ENCODE measurements at places on chromosomes 6 and 20. TPM values are rescaled to one million over a fixed set of nuclear protein-coding genes. Genes with fewer than 3 reads are reported as not detected.
A peak's percentile ranks its signal among the peaks of the same experiment; 100 is the strongest.

GRCh38 chr6:17250237-17250636 is 30.9 kb upstream of the RBM24 start:
- no peaks in the 10 kb centered on the region for H3K27me3 ChIP-seq
- H3K4me1 ChIP-seq = no peaks in the 10 kb centered on the region
- H3K36me3 ChIP-seq = no peaks in the 10 kb centered on the region
- no peak overlapping the region for H3K27ac ChIP-seq
- DNase-seq = no peak

DNA sequence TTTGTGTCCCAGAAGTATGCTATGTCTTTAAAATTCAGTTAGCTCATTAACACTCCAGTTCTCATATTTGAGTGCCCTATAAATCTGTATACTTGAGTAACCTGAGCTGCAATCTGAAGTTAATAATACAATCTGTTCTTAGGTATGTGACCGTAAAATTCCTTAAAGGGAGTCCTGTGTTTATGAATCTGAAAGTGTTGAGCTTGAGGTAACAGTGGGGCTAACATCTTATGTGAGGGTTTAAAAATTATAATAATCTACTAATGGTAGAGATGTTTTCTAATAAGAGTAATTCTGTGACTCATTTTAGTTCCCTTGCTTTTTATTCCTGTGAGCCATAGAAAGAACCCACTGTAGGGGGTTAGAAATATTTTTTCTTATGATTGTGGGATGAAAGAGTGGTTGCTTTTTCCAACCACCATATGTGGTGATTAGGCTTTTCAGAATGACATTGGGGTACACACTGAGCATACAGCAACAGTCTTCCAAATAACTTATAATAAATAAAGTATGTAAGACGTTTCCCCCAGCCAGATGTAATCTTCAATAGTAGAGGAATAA is 121.2 kb downstream of the BCKDHB start:
- no peak overlapping the region for H3K4me3 ChIP-seq
- H3K4me1 ChIP-seq = peaks cover 9% of the 10 kb centered on the region
- no peaks in the 10 kb centered on the region for H3K27me3 ChIP-seq

GRCh38 chr6:131736003-131736596 is 25.3 kb upstream of the CTAGE9 start:
- H3K36me3 ChIP-seq = no peaks in the 10 kb centered on the region
- no peaks in the 10 kb centered on the region for H3K27me3 ChIP-seq
- H3K4me1 ChIP-seq = no peaks in the 10 kb centered on the region
- no peak overlapping the region for H3K27ac ChIP-seq
- DNase-seq = no peak

- no peak for DNase-seq
- no peaks in the 10 kb centered on the region for H3K27me3 ChIP-seq
- peaks cover 9% of the 10 kb centered on the region for H3K4me1 ChIP-seq
- H3K36me3 ChIP-seq = no peaks in the 10 kb centered on the region
- H3K27ac ChIP-seq = no peak overlapping the region
These were observed 69.2 kb upstream of the SIRPA start for GRCh38 chr20:1825938-1826445.

DNA sequence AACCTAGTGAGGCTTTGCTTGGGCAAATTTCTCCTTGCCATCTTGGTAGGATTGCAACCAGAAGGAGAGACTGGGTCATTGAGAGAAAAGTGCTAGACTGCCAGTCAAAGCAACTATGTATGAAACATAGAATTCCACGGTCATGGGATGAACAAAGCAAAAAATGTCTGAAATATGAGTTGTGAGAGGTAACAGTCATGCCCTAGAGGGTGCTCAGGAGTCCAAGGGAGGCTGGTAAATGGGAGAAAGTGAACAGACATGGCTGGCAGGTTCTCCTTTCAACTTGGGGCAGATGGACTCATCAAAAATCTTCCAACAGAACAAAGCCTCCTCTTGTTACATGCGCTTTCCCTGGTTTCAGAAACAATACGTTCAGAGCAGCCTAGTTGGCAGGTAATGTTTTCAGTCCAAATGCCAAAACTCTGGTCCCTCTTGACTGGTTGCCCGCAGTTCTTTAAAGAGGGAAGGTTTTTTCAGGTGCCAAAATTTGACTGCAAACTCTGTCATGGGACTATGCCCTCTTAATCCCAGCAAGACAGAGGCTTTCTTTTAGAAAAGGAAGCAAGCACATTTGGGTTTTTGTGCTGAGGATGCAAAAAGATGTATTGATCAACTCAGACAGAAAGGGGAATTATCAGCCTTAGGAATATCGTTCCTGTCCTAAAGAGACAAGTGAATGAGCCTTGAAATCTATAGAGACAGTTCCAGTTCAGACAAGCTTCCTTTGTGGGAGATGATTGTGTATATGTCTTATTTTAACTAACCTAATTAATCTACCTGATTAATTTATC is 68.5 kb upstream of the SASH1 start:
- no peaks in the 10 kb centered on the region for H3K4me1 ChIP-seq
- H3K27ac ChIP-seq = no peak overlapping the region
- no peak overlapping the region for H3K4me3 ChIP-seq
- no peaks in the 10 kb centered on the region for H3K27me3 ChIP-seq

- H3K4me3 ChIP-seq = no peak overlapping the region
- peaks cover 9% of the 10 kb centered on the region for H3K36me3 ChIP-seq
- DNase-seq = peak; percentile 57
- H3K4me1 ChIP-seq = peaks cover 46% of the 10 kb centered on the region
- no peaks in the 10 kb centered on the region for H3K27me3 ChIP-seq
These were observed 28.0 kb downstream of the RRBP1 start for GRCh38 chr20:17653835-17654648.

GRCh38 chr6:154232013-154232910 is 124.3 kb downstream of the IPCEF1 start:
- H3K4me1 ChIP-seq = no peaks in the 10 kb centered on the region
- no peaks in the 10 kb centered on the region for H3K27me3 ChIP-seq
- H3K4me3 ChIP-seq = no peak overlapping the region
- DNase-seq = no peak
- no peak overlapping the region for H3K27ac ChIP-seq
- H3K36me3 ChIP-seq = no peaks in the 10 kb centered on the region

DNA sequence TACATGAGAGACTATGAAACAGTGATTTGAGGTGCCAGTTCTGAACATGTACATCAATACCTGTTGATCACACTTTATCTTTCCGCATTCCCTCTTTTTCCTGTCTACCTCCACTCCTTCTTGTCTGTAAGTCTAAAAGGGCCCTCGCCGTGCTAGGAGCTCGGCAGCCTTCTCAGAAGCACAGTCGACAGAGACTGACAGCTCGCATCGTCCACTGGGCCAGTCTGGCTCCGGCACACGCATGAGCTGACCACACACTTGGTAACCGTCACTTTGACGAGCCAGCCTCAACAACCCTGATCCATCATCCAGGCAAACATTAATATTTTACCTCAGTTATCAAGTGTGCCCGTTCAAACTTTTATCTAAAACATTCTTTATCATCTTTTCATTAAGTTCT is 265.3 kb downstream of the TFAP2A start:
- H3K4me1 ChIP-seq = no peaks in the 10 kb centered on the region
- DNase-seq = no peak
- H3K4me3 ChIP-seq = no peak overlapping the region
- no peaks in the 10 kb centered on the region for H3K27me3 ChIP-seq

- H3K27me3 ChIP-seq = no peaks in the 10 kb centered on the region
- no peak overlapping the region for H3K4me3 ChIP-seq
- no peak overlapping the region for H3K27ac ChIP-seq
- no peaks in the 10 kb centered on the region for H3K4me1 ChIP-seq
- no peak for DNase-seq
These were observed 24.3 kb downstream of the TMEM74B start for GRCh38 chr20:1160496-1160895.

CLVS2 gene
- 1.8 TPM for total RNA-seq

DNA sequence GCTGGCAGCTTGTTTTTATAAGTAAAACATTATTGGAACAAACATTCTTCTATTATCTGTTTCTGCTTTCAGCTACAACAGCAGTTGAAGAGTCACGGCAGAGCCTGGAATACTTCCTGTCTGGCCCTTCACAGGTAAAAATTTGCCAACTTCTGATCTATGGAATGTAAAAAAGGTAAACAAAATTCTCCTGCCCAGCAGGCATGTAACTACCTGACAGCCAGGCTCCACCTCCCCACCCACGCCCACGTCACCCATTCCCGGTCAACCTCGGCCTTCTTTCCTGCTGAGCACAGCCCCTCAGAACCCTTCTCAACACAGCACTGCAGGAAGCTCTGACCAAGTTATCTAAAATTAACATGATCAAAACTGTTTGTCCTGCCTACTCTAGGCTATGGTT is 166.0 kb downstream of the DLL1 start:
- no peaks in the 10 kb centered on the region for H3K36me3 ChIP-seq
- H3K4me1 ChIP-seq = peaks cover 6% of the 10 kb centered on the region
- H3K4me3 ChIP-seq = no peak overlapping the region
- DNase-seq = peak; percentile 41
- H3K27me3 ChIP-seq = no peaks in the 10 kb centered on the region

GRCh38 chr6:27178860-27179259 is 68.6 kb upstream of the PRSS16 start:
- peak overlapping the region; percentile 80 for H3K4me3 ChIP-seq
- no peaks in the 10 kb centered on the region for H3K27me3 ChIP-seq
- no peaks in the 10 kb centered on the region for H3K36me3 ChIP-seq
- DNase-seq = no peak

DNA sequence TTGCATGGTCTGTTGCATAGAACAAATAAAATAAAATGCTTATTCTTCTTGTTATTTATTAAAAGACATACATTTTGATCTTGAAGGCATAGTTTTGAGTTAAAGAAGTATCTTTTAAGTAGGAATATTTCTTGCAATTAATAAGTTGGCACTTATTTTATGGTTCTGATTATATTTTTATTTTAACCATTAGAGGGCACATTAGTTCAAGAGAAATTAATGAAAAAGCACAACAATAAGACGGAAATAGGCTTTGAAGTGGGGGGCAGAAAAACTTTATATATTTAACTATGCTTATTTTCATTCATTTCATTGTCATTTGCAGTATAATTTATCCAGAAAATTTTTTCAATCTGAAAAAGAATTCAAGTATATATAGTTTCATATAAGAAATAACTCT is 44.2 kb upstream of the MAP3K7 start:
- H3K4me1 ChIP-seq = no peaks in the 10 kb centered on the region
- no peak for DNase-seq
- no peak overlapping the region for H3K4me3 ChIP-seq
- H3K27me3 ChIP-seq = no peaks in the 10 kb centered on the region
- H3K36me3 ChIP-seq = no peaks in the 10 kb centered on the region

DNA sequence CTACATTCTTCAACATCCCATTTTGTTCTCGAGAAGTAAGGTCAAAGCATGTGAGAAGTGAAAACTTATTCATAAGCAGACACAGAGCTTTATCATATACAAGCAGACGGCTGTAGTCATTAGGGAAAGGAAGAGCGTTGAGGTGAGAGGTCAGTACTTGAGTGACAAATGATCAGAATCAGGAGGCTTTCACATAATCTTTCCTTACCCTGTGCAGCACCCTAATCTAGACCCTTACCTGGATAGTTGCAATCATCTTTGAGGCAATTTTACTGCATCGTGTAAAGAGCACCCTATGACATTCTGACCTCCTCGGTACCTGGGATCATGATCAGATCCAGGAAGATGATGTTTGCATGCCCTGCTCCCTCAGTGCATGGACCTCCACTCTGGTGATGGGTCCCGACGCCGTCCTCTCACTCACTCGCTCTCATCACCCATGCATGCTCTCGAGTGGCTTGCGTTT is 62.7 kb downstream of the RNF182 start:
- no peak overlapping the region for H3K4me3 ChIP-seq
- peaks cover 8% of the 10 kb centered on the region for H3K27me3 ChIP-seq
- H3K27ac ChIP-seq = no peak overlapping the region
- no peaks in the 10 kb centered on the region for H3K4me1 ChIP-seq

ZNF831 gene
- total RNA-seq = 0.71 TPM

GRCh38 chr6:110656492-110656891 is 158.8 kb downstream of the CDK19 start:
- H3K4me1 ChIP-seq = no peaks in the 10 kb centered on the region
- H3K36me3 ChIP-seq = no peaks in the 10 kb centered on the region
- H3K4me3 ChIP-seq = no peak overlapping the region

HAO1 gene
- not detected for total RNA-seq

- no peak overlapping the region for H3K4me3 ChIP-seq
- DNase-seq = no peak
- peaks cover 42% of the 10 kb centered on the region for H3K4me1 ChIP-seq
- H3K27ac ChIP-seq = peak overlapping the region; percentile 72
These were observed 1.5 kb downstream of the APOBEC2 start for GRCh38 chr6:41054511-41054910.

- no peak overlapping the region for H3K4me3 ChIP-seq
- DNase-seq = peak; percentile 63
- peak overlapping the region; percentile 6 for H3K27ac ChIP-seq
- H3K36me3 ChIP-seq = no peaks in the 10 kb centered on the region
- no peaks in the 10 kb centered on the region for H3K27me3 ChIP-seq
- H3K4me1 ChIP-seq = no peaks in the 10 kb centered on the region
These were observed 19.2 kb upstream of the MRPS18A start for GRCh38 chr6:43706788-43707187.

DNA sequence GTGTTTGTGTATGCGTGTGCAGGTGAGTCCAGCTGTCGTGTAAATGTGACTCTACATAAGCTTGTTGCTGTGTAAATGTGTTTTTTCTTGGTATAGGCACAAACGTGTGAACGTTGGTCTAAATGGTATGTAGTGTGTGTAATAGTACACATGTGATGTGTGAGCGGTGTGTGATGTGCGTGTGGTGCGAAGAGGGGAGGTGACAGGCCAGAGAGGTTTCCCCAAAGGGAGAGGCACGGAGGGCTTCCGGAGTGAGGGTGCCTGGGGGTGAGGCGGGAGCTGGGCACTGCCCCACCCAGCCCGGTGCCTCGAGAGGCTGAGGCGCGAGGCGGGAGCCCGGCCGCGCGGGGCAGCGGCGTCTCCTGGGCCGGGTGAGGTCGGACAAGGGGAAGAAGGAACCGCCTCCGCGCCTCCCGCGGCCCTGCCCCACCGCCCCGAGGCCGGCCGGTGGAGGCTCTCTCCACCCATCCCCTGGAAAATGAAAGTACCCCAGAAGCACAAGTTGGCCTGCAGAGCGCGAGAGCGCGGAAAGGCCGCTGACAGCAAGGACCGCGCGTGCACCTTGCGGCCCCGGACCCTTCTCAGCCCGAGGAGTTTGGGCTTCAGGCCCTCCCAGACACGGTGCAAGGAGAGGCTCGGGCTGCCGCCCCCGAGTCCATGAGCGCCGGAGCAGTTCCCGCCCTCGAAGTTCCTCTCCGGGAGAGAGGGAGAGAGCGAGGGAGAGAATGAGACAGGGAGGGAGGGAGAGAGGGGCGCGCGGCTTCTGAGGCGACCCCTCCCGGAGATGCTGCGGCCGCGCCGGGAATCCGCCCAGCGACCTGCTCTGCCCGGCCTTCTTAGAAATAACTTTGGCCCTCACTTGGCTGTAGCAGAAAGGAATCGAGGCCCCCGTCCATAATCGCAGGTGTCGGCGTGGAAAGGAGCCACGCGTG is 43.2 kb upstream of the OSTM1 start:
- no peak for DNase-seq
- peak overlapping the region; percentile 56 for H3K4me3 ChIP-seq
- no peak overlapping the region for H3K27ac ChIP-seq
- H3K4me1 ChIP-seq = peaks cover 52% of the 10 kb centered on the region
- H3K36me3 ChIP-seq = no peaks in the 10 kb centered on the region
- peaks cover 65% of the 10 kb centered on the region for H3K27me3 ChIP-seq

GRCh38 chr6:127190552-127190951 is 72.1 kb downstream of the RSPO3 start:
- peaks cover 10% of the 10 kb centered on the region for H3K4me1 ChIP-seq
- H3K27me3 ChIP-seq = no peaks in the 10 kb centered on the region
- H3K4me3 ChIP-seq = no peak overlapping the region
- H3K27ac ChIP-seq = no peak overlapping the region
- no peaks in the 10 kb centered on the region for H3K36me3 ChIP-seq

- H3K27me3 ChIP-seq = no peaks in the 10 kb centered on the region
- H3K36me3 ChIP-seq = no peaks in the 10 kb centered on the region
- H3K27ac ChIP-seq = no peak overlapping the region
- no peak overlapping the region for H3K4me3 ChIP-seq
- no peaks in the 10 kb centered on the region for H3K4me1 ChIP-seq
These were observed 84.4 kb downstream of the SYNE1 start for GRCh38 chr6:152552616-152553209.

Data from sigmoid colon (tissue), 7 donors.